Activated CD4-positive, alpha-beta T cell treated with anti-CD3 and anti-CD28 coated beads, Interleukin-2, amount 50 U/mL, for 48 hours (primary cell): ENCODE measurements at places on chromosomes 7 and 10.

- no peak for DNase-seq
Measured at GRCh38 chr10:132712743-132713142, 73.2 kb downstream of the NKX6-2 start.

DNA sequence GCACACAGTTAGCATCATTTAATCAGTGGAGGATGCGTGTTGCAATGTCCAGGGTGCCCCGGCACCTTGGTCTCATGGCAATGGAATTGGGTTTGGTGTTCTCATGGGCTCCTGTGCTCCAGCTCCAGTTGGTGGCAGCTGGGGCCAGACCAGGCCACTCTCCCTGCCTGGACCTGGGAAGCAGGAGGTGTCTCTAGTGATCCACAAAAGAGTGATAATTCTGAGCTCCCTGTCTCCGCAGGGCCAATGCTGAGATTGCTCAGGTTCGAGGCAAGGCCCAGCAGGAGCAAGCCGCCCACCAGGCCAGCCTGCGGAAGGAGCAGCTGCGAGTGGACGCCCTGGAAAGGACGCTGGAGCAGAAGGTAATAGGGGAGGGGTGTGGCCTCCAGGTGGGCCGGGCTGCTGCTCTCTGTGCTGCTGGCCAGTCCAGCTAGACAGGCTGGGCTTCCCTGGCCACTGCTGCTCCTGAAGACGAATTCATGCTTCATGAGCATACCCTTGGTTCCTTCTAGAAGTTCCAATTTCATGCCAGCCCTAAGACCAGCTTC is 21.7 kb upstream of the BTBD16 start:
- no peak for DNase-seq

DNA sequence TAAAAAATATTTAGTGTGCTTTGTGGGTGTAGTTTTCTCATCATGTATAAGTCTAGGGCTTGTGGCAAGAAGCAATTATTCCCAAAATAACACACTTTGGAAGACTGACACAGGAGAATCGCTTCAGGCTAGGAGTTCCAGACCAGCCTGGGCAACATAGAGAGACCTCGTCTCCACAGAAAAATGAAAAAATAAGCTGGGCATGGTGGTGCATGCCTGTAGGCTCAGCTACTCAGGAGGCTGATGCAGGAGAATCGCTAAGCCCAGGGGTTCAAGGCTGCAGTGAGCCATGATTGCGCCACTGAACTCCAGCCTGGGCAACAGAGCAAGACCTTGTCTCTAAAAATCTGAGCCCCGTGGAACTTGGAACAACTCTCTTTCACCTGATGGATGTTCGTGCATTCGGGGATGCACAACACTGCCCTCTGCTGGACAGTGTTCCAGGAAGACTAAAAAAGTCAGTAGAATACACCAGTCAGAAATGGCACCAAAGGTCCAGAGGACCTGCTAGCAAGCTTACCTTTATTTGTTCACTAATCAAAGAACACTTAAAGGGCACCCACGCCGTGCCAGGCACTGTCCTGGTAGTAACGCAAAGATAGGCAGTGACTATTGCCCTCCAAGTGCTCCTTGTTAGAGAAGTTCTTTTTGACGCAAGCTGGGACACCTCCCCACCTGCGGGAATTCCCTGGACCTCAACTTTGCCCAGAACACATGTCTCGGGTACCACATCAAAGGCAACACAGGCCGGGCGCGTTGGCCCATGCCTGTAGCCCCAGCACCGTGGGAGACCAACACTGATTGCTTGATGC is 81.9 kb upstream of the CALN1 start:
- DNase-seq: peak; percentile 65

DNA sequence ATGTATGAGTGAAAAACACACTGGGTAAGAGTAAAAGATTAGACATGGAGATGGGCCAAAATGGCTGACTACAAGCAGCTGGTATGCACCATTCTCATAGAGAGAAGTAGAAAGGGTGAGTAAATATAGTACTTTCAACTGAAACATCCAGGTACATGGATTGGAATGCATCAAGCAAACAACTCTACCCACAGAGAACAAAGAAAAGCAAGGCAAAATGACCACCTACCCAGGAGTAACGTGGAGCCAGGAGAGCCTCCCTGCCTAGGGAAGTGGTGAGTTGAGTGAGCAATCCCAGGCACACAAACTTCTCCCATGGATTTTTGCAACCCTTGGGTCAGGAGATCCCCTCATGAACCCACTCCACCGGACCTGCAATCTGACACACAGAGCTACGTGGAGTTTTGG is 212.8 kb downstream of the PTN start:
- DNase-seq: no peak

- no peak for DNase-seq
Measured at GRCh38 chr10:102085336-102085735, 20.2 kb downstream of the HPS6 start.

- no peak for DNase-seq
Measured at GRCh38 chr10:44958196-44958897, 1.3 kb upstream of the RASSF4 start.

- no peak for DNase-seq
Measured at GRCh38 chr10:97647556-97647955, 7.1 kb downstream of the PI4K2A start.

DNA sequence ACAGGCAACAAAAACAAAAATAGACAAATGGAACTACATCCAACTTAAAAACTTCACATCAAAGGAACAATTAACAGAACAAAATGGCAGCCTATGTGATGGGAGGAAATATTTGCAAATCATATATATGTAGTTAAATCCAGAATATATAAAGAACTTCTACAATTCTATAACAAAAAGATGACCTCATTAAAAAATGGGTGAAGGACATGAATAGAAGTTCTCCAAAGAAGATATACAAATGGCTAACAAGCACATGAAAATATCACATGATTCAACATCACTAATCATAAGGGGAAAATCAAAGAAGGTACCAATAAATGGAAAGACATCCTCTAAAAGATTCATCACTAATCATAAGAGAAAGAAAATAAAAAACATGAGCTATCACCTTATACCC is 416.1 kb downstream of the LRMDA start:
- no peak for DNase-seq

GRCh38 chr7:97418312-97418711 is 300.8 kb downstream of the SDHAF3 start:
- no peak for DNase-seq

- DNase-seq: no peak
Measured at GRCh38 chr7:69682518-69682917, 84.2 kb downstream of the AUTS2 start.

DNA sequence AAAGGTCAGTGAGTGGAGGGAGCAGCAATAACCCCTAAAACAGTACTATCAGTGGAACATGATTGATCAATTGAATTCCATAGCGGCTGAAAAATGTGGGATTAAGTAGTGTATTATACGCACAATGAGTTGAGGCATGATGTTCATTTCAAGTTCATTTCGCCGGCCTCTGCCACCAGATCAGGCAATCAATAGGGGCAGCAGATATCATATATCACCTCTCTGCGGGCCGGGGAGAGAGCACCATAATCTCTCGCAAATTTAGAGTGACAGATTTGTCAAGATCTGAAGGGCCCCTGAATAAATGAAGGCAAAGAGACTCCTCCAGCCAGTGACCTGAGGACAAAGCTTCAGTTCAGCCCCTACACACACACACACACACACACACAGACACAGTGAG is 58.5 kb downstream of the PAX2 start:
- DNase-seq: no peak

DNA sequence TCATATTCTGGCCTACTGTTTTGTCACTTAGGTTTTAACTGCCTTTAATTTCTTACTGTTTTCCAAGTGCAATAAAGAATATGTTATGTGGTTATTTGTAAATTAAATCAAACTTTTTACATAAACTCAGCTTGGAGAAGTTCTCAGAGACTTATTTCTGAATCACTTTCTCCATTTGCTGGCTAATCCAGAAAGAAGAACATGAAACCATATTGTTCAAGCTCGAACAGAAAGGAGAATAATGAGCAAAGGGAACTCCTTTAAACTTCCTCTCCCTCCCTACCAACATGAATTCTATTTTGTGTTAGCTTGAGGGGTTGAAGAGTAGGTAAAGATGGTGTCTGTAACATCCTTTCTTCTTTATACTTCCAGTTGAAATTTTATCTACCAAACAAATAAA is 52.3 kb downstream of the SHTN1 start:
- DNase-seq: no peak

DNA sequence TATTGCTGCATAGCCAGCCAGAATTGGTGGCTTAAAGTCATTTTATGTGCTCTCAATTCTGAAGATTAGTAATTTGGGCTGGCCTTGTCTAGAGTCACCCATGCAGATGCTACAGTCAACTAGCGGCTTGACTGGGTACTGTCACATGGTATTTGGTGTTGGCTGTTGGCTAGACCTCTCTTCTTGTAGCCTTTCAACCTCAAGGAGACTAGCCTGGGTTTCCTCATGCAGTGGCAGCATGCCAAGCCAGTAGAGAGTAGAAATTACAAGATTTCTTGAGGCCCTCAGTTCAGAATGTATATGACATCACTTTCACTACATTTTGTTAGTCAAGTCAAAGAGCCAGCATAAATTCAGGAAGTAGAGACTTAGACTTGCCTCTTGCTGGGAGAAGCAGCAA is 3.7 kb upstream of the ZNF800 start:
- DNase-seq: peak; percentile 39

DNA sequence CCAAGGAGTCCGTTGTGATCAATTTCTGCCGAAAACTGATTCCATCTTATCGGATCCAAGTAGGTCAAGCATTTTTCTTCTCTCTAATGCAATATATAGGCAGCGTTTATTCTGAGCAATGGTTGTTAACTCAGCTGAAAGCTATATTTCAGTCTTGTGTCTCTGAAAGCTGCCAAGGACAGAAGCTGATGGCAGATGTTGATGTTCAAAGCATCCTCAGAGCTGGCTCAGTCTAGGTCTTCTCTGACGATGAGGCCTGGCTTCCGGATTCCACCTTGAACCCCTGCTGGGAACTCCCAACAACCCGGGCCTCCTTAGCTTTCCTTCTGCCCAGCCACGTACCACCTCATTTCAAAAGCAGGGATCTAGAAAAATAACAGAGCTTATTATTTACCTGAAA is 863.6 kb downstream of the NRG3 start:
- DNase-seq: no peak

DNA sequence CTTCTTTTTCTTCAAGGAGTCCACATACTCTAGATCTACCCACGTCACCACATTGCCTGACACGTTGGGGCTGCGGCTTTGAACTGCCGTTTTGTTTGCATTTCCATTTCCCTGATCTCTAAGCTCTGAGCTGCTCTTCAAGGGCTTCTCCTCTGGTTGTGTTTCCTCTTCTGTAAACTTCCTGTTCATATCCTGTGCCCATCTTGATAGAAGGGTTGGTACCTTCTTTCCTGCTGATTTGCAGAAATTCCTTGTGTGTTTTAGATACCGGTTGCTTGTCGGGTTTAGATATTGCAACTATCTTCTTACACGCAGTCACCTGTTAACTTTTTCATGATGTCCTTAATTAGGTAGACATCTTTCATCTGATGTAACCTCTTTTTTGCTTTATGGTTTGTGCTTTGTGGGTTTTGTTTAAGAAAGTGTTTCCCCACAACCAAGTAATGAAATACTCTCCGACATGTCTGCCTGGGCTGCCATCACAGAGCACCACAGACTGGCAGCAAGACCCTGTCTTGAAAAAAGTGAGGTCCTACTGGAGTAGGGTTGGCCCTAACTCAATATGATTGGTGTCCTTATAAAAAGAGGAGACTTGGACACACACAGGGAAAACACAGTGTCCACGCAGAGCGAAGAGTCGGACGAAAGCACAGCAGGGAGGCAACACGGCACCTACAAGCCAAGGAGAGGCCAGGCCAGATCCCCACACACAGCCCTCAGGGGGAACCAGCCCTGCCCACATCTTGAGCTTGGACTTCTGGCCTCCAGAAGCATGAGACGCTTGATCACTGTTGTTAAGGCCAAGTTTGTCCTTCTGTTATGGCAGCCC is 99.1 kb upstream of the PDGFA start:
- peak; percentile 51 for DNase-seq

- DNase-seq: no peak
Measured at GRCh38 chr7:39446546-39446945, 119.7 kb upstream of the YAE1 start.

DNA sequence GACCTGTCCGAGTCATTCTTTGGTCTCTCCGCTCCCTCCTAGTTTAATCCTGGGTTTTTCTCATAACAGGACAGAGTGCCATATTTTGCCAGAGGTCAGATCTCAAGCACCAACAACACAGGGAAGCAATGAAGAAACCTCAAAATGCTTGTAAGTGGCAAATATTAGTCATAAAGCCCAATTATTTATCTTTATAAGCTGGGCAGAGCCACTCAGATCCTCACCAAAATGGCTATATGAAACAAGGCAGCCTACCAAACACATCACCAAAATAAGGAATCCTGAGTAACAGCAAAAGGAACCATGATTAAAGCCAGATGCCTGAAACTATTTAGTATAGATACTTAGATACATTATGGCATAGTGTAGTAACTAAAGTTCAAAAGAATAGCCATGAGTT is 4.7 kb downstream of the ECD start:
- DNase-seq: no peak

DNA sequence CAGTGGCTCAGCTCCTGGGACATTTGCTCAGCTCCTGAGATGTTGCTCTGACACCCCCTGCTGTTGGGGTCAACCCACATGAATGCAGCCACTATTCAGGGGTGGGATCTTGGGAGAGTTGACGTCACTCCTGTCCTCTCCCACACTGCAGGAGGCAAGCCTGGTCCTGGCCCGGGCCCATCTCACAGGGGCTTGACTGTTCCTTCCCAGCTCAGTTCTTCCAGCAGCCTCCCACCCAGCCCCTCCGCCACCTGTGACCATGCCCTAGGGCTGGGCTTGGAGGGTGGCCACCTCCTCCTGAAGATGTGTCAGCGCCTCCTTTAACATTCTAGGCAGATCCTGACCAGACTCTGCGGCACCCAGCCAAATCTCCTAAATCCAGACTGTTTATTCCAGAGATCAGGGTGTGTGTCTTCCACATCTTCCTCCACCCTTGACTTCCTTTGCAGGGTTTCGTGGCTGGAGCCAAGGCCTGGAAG is 19.1 kb upstream of the OPALIN start:
- DNase-seq: no peak

DNA sequence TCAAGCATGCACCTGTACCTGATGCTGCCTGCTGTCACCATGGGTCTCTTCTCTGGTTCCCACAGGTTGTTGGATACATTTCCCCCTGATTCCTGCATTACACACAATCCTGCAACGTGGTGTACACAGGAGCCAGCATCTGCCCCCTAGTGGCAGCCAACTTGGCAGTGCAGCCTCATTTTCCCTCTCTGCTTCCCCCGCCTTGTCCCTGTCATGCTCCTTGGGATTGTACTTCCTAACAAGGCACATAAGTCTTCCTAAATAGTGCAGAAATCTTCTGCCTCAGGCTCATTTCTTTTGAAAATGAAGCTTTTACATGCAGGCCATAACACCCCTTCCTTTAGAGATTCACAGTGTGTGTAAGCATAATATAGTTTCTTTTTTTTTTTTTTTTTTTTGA is 387.5 kb downstream of the CCSER2 start:
- DNase-seq: peak; percentile 8

DNA sequence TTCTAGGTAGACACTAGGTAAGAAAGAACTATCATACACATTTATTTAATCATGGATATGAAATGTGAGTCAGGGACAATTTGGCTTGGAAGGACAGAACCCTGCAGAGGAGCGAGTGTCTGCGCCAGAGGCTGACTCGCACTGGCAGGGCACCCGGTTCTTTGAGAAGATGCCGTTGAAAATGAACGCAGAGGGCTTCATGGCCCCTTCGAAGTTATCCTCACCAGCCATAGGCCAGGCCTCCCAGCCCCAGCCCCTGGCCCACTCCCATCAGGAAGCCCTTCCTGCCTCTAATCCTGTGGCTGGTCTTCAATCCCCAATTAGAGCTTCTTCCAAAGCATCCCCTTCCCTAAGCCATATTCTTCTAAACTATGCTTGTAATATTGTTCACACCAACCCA is 239.8 kb downstream of the TCERG1L start:
- DNase-seq: no peak

- DNase-seq: peak; percentile 36
Measured at GRCh38 chr7:151599401-151600227, 79.9 kb upstream of the RHEB start.
